COR-L47 (cell line): ENCODE measurements at places on chromosomes 5 and 9.

DNA sequence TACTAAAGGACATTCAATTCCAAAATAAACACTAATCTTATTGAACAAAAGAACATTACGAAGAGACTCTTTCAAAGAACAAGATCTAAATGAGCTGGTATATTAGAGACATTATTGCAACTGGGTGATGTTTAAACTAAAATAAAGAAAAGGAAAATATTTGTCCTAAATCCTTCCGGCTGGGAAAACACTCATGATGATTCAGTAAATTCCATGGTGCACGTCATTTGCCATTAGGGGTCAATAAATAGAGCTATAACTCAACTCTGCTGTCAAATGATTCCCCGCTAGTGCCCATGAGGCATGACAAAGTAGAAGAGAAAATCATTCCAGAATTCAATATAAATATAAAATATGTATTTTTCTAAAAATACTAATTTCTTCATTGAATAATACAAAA is 565.5 kb upstream of the TUSC1 start:
- no peak for DNase-seq

GRCh38 chr9:113645978-113646253 is 182.4 kb downstream of the RGS3 start:
- DNase-seq, result no peak

GRCh38 chr5:68315679-68316271 is 100.2 kb downstream of the PIK3R1 start:
- no peak for DNase-seq

- peak; percentile 53 for DNase-seq
Observed at GRCh38 chr5:141192110-141192725, at the start of gene PCDHB10. PCDHB10 (plus strand) TSS chr5:141192353; CDS start chr5:141192553, 200 bp downstream.
